GF-D8 (cell line): ENCODE measurements at places on chromosomes 7 and 10.

DNA sequence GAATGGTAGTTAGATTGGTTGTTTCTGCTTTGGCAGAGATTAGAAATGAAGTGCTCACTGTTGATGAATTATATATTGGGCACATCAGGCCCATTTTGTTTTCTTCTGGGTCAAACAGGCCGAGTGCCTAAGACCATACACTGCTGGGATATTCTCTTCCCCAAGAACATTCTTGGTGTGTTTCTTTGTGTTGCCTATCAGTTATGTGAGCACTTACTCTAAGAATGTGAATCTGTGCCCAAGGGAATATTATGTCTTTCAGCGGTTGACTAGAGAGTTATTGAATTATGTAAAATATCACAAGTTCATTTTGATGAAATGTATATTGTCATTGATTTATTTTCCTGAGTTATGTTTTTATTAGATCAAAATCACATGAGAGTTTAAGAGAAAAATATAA, 255.5 kb upstream of the SMIM30 start:
- no peak for DNase-seq

DNA sequence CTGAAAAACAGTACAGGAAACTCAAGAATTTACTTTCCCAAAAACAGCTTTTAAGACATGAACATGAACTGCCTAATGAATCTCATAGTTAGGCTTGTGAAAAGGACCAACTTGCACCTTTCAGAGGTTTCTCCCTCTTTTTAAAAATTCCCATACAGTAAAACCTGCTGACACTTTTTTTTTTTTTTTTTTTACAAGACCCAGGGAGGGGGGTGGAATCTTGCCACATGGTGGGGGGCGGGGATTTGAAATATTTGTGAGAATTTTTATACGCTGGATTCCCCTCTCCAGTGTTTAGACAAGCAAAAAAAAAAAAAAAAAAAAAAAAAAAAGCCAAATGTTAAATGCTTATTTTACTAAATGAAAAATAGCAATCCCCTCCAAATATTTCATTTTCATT, 57.4 kb downstream of the HIBADH start:
- no peak for DNase-seq

DNA sequence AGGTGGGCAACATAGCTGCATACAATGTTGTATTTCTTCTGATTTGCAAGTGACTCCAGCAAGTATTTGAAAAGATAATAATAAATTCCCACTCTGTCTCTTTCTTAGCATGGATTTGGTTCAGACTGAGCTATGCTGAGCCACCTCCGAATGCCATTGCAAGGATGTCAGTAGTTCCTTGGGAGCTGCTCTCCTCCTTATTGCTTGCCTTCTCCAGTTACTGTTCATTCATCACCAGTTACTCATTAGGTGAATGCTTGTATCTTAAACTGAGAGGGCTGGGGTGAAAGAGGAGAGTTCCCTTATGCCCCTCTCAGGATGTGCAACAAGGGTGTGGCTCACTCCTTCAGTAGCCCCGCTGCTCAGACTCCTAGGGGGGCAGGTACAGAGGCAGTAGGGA, 78.4 kb upstream of the PRKAR2B start:
- DNase-seq = no peak

- no peak for DNase-seq
These were observed 317.0 kb downstream of the GLRX3 start for GRCh38 chr10:130453036-130453720.

GRCh38 chr7:113256883-113257531, 138.7 kb upstream of the SMIM30 start:
- DNase-seq = no peak

- DNase-seq = no peak
These were observed 532.2 kb upstream of the STEAP1 start for GRCh38 chr7:89621925-89622641.

GRCh38 chr7:138125598-138126111, 49.4 kb downstream of the AKR1D1 start:
- DNase-seq = no peak

- DNase-seq = no peak
These were observed 145.8 kb downstream of the FRMD4A start for GRCh38 chr10:14184841-14185315.
